ENCODE measurements at places on chromosomes 7 and 10.

- H3K27me3 ChIP-seq, result no peaks in the 10 kb centered on the region
- H3K36me3 ChIP-seq, result no peaks in the 10 kb centered on the region
- DNase-seq, result peak; percentile 54
- H3K27ac ChIP-seq, result peak overlapping the region; percentile 36
- H3K4me1 ChIP-seq, result peaks cover 46% of the 10 kb centered on the region
Measured at GRCh38 chr10:30413996-30414576, 19.9 kb upstream of the MAP3K8 start.

- H3K36me3 ChIP-seq, result peaks cover 6% of the 10 kb centered on the region
- no peak for DNase-seq
- H3K27ac ChIP-seq, result no peak overlapping the region
- H3K27me3 ChIP-seq, result no peaks in the 10 kb centered on the region
- peaks cover 17% of the 10 kb centered on the region for H3K4me1 ChIP-seq
Measured at GRCh38 chr7:48078470-48078869, 10.6 kb upstream of the UPP1 start.

- peaks cover 75% of the 10 kb centered on the region for H3K27me3 ChIP-seq
- H3K36me3 ChIP-seq, result no peaks in the 10 kb centered on the region
- H3K4me3 ChIP-seq, result peak within 1 kb of the TSS; percentile 79
- H3K4me1 ChIP-seq, result peaks cover 40% of the 10 kb centered on the region
- DNase-seq, result peak; percentile 61
Measured at GRCh38 chr7:23470330-23471105, at the start of gene IGF2BP3. IGF2BP3 (minus strand) TSS chr7:23470491; CDS start chr7:23470110, 381 bp downstream.

DNA sequence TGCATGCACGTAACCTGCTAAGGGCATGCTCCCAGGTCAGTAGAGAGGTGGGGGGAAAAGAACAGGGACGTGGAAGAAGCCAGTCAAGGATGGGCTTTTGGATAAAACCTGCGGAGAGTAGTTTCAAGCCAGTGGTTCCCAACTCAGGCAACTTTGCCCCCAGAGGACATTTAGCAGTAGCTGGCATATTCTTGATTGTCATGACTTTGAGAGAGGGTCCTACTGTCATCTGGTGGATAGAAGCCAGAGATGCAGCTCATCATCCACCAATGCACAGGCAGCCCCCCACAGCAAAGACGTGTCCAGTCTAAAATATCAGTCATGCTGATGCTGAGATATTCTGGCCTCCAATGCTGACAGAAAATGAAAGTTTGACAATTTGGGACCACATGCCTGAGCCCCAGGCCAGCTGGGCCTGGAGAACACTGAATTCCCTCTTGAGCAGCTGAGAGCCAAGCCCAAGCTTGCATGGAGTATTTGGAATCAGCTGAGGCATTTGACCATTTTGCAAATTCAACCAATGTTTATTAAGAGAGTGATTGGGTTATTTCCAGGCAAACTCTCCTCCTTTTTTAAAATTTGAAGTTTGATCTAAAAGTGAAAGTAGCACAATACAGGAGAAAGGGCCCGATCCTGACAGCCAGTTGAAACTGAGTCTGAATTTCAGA is 110.0 kb upstream of the C7orf33 start:
- DNase-seq, result no peak
- peaks cover 7% of the 10 kb centered on the region for H3K27me3 ChIP-seq
- H3K4me3 ChIP-seq, result no peak overlapping the region
- H3K36me3 ChIP-seq, result no peaks in the 10 kb centered on the region
- peaks cover 2% of the 10 kb centered on the region for H3K4me1 ChIP-seq
- H3K27ac ChIP-seq, result no peak overlapping the region

- no peak for DNase-seq
- H3K4me1 ChIP-seq, result no peaks in the 10 kb centered on the region
- H3K36me3 ChIP-seq, result peaks cover 5% of the 10 kb centered on the region
- H3K27me3 ChIP-seq, result peaks cover 2% of the 10 kb centered on the region
- no peak overlapping the region for H3K27ac ChIP-seq
Measured at GRCh38 chr7:114851406-114852061, 70.4 kb upstream of the MDFIC start.

GRCh38 chr10:132408367-132408781 is 11.4 kb downstream of the PWWP2B start:
- H3K36me3 ChIP-seq, result peaks cover 4% of the 10 kb centered on the region
- H3K4me3 ChIP-seq, result no peak overlapping the region
- H3K27me3 ChIP-seq, result no peaks in the 10 kb centered on the region
- peaks cover 9% of the 10 kb centered on the region for H3K4me1 ChIP-seq
- DNase-seq, result no peak

DNA sequence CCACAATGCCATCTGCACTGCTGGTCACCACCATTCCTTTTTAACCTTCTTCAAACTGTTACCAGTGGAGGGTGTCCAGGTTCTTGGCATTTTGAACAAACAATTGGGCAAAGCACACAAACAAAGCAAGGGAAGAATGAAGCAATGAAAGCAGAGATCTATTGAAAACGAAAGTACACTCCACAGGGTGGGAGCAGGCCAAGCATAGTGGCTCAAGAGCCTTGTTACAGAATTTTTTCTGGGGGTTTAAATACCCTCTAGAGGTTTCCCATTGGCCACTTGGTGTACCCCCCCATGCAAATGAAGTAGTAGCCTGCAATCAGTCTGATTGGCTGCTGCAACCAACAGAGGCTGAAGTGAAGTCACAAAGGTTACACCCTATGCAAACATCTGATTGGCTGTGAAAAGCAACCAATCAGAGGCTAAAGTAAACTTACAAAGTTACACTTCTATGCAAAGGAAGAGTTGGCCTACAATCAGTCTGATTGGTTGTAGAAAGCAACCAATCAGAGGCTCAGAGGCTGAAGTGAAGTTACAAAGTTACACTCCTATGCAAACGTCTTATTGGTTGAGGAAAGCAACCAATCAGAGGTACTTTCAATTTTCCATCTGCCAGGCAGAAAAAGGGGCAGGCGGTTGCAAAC is 103.2 kb upstream of the WAC start:
- no peak for DNase-seq
- H3K36me3 ChIP-seq, result no peaks in the 10 kb centered on the region
- no peak overlapping the region for H3K27ac ChIP-seq
- H3K4me3 ChIP-seq, result no peak overlapping the region
- H3K27me3 ChIP-seq, result peaks cover 4% of the 10 kb centered on the region

- no peaks in the 10 kb centered on the region for H3K36me3 ChIP-seq
- no peak overlapping the region for H3K27ac ChIP-seq
- no peaks in the 10 kb centered on the region for H3K4me1 ChIP-seq
- no peak overlapping the region for H3K4me3 ChIP-seq
- no peaks in the 10 kb centered on the region for H3K27me3 ChIP-seq
- no peak for DNase-seq
Measured at GRCh38 chr7:117780832-117781231, 92.4 kb downstream of the CTTNBP2 start.

GRCh38 chr7:11830582-11831155 is 1.3 kb downstream of the THSD7A start:
- no peak overlapping the region for H3K27ac ChIP-seq
- no peaks in the 10 kb centered on the region for H3K36me3 ChIP-seq
- peaks cover 40% of the 10 kb centered on the region for H3K27me3 ChIP-seq
- no peak overlapping the region for H3K4me3 ChIP-seq
- H3K4me1 ChIP-seq, result peaks cover 5% of the 10 kb centered on the region
- no peak for DNase-seq

DNA sequence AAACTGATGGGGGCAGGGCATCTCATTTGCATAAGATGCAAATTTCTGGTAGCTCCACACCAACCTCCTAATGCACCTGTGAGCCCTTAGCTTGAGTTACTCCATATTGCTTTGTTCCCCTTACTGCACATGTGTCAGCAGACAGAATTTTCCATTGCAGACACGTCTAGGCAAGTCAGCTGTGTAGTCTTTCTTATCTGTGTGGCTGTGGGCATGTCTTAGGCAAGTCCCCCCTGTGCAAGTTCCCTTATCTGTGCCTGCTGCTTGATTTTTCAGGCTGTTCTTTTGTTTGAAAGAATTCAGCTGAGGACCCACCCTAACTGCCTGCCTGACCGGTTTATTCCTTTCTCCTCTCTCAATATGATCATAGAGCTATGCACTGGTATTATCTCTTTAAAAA is 28.5 kb upstream of the TRIM24 start:
- peaks cover 8% of the 10 kb centered on the region for H3K4me1 ChIP-seq
- H3K4me3 ChIP-seq, result no peak overlapping the region
- no peak for DNase-seq
- peaks cover 3% of the 10 kb centered on the region for H3K36me3 ChIP-seq
- H3K27me3 ChIP-seq, result no peaks in the 10 kb centered on the region
- no peak overlapping the region for H3K27ac ChIP-seq

- no peak overlapping the region for H3K4me3 ChIP-seq
- H3K27me3 ChIP-seq, result no peaks in the 10 kb centered on the region
- H3K36me3 ChIP-seq, result peaks cover 11% of the 10 kb centered on the region
- no peak overlapping the region for H3K27ac ChIP-seq
- H3K4me1 ChIP-seq, result peaks cover 34% of the 10 kb centered on the region
Measured at GRCh38 chr10:110035070-110035921, 27.5 kb downstream of the ADD3 start.

GRCh38 chr7:131878777-131879176 is 322.3 kb upstream of the PODXL start:
- no peaks in the 10 kb centered on the region for H3K36me3 ChIP-seq
- no peaks in the 10 kb centered on the region for H3K27me3 ChIP-seq
- H3K27ac ChIP-seq, result no peak overlapping the region
- no peaks in the 10 kb centered on the region for H3K4me1 ChIP-seq

DNA sequence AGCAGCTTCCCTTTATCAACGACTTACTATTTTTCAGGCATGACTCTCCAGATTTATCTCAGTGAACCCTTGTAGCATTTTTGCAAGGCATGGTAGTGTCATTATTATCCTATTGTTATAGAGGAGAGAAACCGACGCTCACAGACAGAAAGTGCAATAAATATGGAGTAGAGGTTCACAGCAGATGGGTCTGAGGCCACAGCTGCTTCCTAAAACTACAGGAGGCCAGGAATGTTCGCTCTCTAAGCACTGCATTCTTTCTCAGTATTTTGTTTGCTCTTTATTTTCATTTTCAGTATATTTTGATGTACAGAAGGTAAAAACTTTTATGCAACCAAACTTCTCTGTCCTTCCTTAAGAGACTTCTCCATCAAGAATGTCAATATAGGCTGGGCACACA is 4.5 kb upstream of the AEBP1 start:
- no peak overlapping the region for H3K27ac ChIP-seq
- H3K27me3 ChIP-seq, result peaks cover 16% of the 10 kb centered on the region
- peaks cover 24% of the 10 kb centered on the region for H3K4me1 ChIP-seq
- no peaks in the 10 kb centered on the region for H3K36me3 ChIP-seq
- H3K4me3 ChIP-seq, result no peak overlapping the region
- DNase-seq, result no peak

DNA sequence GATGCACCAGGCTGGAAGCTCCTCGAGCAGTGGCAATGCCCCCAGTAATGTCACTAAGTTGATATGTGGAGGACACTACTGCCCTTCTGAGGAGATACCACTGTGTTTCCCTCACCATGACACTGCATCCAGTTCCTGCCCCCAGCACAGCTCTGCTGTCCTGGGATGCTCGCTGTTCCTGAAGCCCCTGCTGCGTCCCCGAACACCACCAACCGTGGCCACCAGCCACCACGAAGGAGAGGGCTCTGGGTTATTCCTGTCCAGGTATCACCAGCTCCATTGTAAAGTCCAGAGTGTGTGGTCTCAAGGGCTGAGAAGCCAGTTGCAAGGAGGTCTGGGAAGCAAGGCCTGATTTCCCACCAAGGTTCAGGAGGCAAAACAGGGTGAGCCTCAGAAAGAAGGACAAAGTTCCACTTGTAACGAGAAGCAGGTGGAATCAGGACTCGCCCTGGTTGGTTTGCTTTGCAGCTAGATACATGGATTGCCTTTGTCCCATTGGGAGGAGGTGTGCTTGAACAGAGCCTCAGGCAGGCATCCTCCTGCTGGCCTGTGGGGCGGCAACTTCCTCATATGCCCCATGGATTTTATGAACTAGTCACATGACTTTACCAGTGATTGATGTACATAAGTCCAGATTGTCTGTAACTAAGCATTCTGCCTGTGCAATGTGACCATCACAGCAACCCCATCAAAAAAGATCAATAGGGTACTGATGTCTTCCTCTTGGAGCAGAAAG is 427.0 kb upstream of the VSTM2A start:
- DNase-seq, result no peak
- no peak overlapping the region for H3K27ac ChIP-seq
- no peak overlapping the region for H3K4me3 ChIP-seq
- no peaks in the 10 kb centered on the region for H3K36me3 ChIP-seq
- no peaks in the 10 kb centered on the region for H3K27me3 ChIP-seq
- H3K4me1 ChIP-seq, result no peaks in the 10 kb centered on the region

- no peak overlapping the region for H3K27ac ChIP-seq
- no peaks in the 10 kb centered on the region for H3K36me3 ChIP-seq
- H3K4me1 ChIP-seq, result no peaks in the 10 kb centered on the region
- no peak overlapping the region for H3K4me3 ChIP-seq
Measured at GRCh38 chr7:39934132-39934531, 15.9 kb upstream of the CDK13 start.

- peaks cover 5% of the 10 kb centered on the region for H3K27me3 ChIP-seq
- no peak for DNase-seq
Measured at GRCh38 chr10:123797813-123798212, 93.8 kb downstream of the CPXM2 start.

DNA sequence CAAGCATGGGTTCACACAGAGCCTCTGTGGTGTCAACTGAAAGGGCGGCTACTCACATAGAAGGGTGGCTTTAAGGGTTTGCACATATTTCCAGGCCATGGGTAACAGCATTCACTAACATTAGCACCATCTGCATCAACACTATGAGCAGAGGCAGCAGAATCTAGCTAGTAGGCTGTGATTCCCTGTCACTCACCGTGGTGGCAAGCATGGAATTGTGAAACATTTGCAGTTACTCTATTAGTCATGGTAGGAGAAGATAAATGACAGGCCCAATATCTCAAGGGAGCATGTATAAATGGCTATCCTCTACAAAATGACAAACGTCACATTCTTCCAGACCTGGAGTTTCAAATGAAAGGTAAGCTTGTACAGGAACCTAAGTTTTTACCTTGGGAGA is 32.2 kb upstream of the CUBN start:
- no peaks in the 10 kb centered on the region for H3K4me1 ChIP-seq
- no peaks in the 10 kb centered on the region for H3K27me3 ChIP-seq
- no peaks in the 10 kb centered on the region for H3K36me3 ChIP-seq

DNA sequence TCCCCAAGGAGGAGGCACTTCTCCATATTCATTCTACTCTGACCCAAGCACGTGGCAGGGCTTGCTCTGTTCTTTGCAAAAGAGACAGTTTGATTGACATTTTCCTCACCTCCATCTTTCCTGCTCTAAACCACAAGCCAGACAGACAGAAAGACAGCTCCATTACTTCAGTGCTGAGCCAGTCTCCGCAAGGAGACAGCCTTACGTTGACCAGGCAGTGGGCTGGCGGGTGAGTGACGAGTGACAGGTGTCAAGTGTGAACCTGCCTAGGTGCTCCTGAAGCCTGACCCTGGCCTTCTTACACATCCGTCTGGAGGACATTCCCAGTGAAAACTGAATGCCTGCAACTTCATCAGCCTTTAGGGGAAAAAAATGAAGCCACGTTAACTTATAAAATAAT is 314.6 kb downstream of the TNS3 start:
- no peak overlapping the region for H3K27ac ChIP-seq
- H3K4me3 ChIP-seq, result no peak overlapping the region
- no peaks in the 10 kb centered on the region for H3K27me3 ChIP-seq
- no peak for DNase-seq
- no peaks in the 10 kb centered on the region for H3K36me3 ChIP-seq

GRCh38 chr7:114970308-114970707 is 48.4 kb downstream of the MDFIC start:
- peak overlapping the region; percentile 36 for H3K4me3 ChIP-seq
- no peaks in the 10 kb centered on the region for H3K27me3 ChIP-seq
- no peak for DNase-seq
- H3K4me1 ChIP-seq, result peaks cover 36% of the 10 kb centered on the region
- peaks cover 18% of the 10 kb centered on the region for H3K36me3 ChIP-seq

GRCh38 chr10:52742731-52743130 is 29.9 kb downstream of the MBL2 start:
- no peaks in the 10 kb centered on the region for H3K4me1 ChIP-seq
- H3K27ac ChIP-seq, result no peak overlapping the region
- H3K27me3 ChIP-seq, result no peaks in the 10 kb centered on the region
- no peak for DNase-seq
- H3K4me3 ChIP-seq, result no peak overlapping the region
- no peaks in the 10 kb centered on the region for H3K36me3 ChIP-seq

All from activated CD8-positive, alpha-beta memory T cell treated with anti-CD3 and anti-CD28 coated beads, Interleukin-2, amount 10 ng/mL, durations not matched to agents 7 days and 5 days (primary cell).